ENCODE measurements at places on chromosomes 2 and 18.

DNA sequence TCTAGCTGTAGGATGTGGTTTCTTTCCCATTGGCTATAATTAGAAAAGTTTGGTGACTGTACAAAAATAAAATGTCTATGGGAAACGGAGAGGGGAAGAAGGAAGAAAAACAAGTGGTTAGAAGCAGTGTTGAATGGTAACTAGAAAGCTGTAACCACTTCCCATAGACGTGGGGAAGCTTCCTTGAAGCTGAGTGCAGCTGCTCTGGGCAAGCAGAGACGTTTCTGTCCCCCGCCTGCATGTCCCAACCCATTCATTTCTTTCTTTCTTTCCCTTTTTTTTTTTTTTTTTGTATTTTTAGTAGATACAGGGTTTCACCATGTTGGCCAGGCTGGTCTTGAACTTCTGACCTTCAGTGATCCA lies 367.8 kb upstream of the HS6ST1 start:
- no peak for ATAC-seq

GRCh38 chr18:69944436-69944835 lies 3.2 kb downstream of the CD226 start:
- no peak for ATAC-seq

- ATAC-seq: peak; percentile 28
These were observed 164.3 kb downstream of the NEDD4L start for GRCh38 chr18:58208207-58208932.

DNA sequence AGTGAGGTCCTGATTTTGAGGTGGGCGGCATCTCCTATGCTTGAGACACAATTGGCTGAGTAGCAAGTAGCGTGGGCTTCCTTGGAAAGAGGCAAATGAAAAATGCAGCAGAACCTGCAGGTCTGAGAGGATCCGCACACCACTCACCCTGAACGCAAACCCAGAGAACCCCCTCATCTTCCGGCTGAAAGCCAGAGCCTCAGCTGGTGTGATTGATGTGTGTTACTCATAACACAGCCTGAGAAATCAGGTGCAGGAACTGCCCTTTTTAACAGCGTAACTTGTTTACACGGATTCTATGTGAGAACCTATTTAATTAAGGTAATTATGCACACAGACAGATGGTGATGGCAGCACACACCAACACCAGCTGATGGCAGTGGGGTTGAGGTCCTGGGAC lies 123.4 kb downstream of the MRO start:
- no peak for ATAC-seq

DNA sequence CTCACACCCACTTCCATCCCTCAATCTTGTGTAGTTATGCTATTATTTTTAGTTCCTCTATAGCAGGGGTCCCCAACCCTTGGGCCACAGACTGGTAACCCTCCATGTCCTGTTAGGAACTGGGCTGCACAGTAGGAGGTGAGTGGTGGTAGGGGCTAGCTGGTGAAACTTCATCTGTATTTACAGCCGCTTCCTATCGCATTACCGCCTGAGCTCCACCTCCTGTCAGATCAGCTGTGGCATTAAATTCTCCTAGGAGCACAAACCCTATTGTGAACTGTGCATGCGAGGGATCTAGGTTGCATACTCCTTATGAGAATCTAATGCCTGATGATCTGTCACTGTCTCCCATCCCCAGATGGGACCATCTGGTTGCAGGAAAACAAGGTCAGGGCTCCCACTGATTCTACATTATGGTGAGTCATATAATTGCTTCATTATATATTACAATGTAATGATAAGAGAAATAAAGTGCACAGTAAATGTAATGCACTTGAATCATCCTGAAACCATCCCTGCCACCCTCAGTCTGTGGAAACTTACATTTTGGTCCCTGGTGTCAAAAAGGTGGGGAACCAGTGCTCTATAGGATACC lies 1.6 kb upstream of the RAB11FIP5 start:
- ATAC-seq: no peak

DNA sequence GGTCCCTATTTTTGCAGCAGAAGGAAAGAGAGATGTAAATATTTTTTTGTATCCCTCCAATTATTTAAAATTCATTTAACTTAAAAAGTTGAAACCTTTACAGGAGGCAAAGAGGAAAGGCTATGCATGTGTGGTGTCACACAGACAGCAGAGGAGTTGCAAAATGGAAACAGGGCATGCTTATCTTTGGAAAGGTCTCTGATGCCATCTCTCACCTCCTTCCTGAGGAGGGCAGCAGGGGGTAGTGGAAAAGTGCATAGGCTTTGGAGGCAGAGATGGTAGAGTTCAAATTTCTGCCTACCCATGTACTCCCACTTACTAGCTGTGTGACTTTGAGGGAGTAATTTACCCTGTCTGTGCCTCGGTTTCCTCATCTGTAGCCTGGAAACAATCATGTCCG lies 99.6 kb upstream of the MCFD2 start:
- peak; percentile 54 for ATAC-seq

GRCh38 chr18:48891721-48892120 lies 59.0 kb downstream of the SMAD7 start:
- ATAC-seq: no peak

DNA sequence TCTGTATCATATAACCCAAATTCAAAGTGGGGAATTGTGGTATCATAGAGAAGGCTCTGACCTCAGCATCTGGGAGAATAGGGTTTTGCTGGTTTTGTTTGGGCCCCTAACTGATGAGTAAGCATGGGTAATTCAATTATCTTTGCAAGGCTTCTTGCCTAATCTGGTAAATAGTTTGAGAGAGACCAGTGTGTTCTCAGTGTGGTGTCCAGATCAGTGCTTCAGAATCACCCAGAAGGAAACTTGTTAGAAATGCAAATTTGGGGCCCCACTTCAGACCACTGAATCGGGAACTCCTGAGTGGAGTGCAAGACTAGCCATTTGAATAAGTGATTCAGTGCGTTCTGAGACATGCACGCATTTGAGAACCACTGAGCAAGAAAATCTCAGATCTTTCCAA lies 282.7 kb downstream of the EPHA4 start:
- ATAC-seq: no peak

GRCh38 chr2:65027616-65028244 lies 28.5 kb upstream of the CEP68 start:
- no peak for ATAC-seq

All from SK-N-SH treated with all-trans-retinoic acid at 6 μM for 48 hours (cell line).